Stimulated activated CD8-positive, alpha-beta memory T cell treated with anti-CD3 and anti-CD28 coated beads, Interleukin-2, amount 100 ng/mL, for 1 hour (primary cell): ENCODE measurements at places on chromosomes 13 and 19.

GRCh38 chr13:39417643-39418042, 185.3 kb downstream of the LHFPL6 start:
- no peak for DNase-seq

GRCh38 chr13:20148501-20149183, 12.2 kb downstream of the GJA3 start:
- DNase-seq = no peak

DNA sequence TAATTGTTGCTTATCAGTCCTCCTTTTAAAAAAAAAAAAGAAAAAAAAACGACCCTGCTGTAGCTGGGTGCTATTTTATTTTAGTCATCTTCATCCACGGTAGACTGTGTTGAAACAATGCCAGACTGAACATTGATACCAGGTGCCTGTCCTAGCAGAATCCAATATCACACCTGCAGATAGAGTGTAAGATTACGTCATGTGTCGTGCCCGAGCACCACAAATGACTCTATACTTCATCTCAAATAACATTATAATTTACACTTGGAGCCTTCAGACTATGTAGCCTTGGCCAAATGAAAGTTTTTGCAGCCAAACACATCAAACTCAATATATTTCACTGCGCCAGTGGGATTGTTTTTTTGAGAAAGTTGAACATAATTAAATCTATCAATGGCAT, 410.6 kb downstream of the FGF9 start:
- DNase-seq = no peak

- DNase-seq = no peak
These were observed 460.7 kb downstream of the GPC6 start for GRCh38 chr13:93687261-93687660.

DNA sequence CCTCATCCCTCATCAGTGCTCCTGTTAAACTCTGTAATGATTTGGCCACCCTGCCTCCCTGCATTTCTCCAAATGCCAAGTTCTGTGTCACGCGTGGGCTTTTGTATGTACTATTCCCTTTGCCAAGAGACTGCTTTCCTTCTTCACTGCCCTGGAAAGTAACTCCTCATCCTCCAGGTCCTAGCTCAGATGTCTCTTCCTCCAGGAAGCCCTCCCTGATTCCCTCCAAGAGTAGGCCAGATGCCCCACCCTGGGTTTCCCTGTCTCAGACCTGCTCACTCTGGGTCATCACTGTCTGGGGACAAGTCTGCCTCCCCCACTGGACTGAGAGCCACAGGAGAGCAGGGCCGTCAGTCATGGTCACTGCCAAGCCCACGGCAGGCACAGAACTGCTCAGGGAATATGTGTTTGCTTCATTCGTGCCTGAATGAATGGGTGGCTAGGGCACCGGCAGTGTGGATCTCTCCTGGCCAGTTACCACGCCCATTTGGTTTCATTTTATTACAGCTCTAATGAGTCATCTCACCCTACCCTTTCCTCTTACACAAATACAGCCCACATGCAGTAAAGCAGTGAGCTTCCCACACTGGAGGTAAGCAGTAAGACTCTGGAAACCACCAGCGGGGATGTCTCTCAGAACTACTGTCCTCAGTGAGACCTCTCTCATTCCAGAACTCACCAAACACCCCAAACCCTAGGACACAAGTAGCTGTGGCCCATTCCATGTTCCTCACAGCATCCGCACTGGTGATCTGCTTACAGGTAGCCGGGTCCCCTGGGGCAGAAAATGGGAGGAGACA, 12.1 kb upstream of the GPR4 start:
- no peak for DNase-seq

- no peak for DNase-seq
These were observed 170.0 kb downstream of the COL4A1 start for GRCh38 chr13:110136660-110137585.

DNA sequence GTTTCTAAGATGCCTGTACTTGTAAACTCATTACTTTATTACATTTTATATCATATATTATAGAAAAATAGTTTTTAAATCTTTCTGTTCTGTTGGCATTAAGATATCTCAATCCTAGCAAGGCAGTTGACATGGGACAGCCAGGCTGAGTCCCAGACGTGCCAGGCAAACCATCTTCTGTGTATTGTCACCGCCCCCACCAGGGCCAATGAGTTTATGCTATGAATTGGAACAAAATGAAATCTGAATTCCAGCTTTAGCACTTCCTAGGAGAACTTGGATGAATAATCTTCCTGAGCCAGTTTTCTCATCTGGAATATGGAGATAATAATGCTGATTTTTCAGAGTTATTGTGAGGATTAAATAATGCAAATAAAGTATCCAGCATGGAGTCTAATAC, 79.9 kb upstream of the GSX1 start:
- no peak for DNase-seq

GRCh38 chr19:4288091-4288777, 9.2 kb downstream of the SHD start:
- DNase-seq = no peak

DNA sequence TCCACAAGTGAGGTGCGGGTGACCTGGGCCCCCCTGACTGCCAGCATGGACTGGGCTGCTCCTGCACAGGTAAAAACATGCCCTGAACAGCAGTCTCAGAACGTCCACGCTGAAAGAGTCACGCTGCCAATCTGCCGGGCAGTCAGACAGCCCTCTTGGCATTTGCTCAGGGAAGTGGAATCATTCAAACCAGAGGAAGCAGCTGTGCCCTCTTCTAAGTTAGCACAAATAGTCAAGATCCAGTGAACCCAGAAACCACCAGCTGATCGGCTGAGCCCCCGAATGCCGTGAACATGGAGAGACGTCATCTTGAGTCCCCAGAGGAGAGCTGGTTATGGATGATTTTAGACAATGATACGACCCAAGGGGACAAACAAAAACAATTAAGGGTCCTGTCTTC, 34.4 kb downstream of the KLF2 start:
- no peak for DNase-seq
